ENCODE measurements at places on chromosomes 1 and 21.

GRCh38 chr1:162404550-162405160 is 7.3 kb downstream of the SH2D1B start:
- H3K4me1 ChIP-seq = peaks cover 5% of the 10 kb centered on the region
- no peak for DNase-seq
- no peak overlapping the region for H3K27ac ChIP-seq

DNA sequence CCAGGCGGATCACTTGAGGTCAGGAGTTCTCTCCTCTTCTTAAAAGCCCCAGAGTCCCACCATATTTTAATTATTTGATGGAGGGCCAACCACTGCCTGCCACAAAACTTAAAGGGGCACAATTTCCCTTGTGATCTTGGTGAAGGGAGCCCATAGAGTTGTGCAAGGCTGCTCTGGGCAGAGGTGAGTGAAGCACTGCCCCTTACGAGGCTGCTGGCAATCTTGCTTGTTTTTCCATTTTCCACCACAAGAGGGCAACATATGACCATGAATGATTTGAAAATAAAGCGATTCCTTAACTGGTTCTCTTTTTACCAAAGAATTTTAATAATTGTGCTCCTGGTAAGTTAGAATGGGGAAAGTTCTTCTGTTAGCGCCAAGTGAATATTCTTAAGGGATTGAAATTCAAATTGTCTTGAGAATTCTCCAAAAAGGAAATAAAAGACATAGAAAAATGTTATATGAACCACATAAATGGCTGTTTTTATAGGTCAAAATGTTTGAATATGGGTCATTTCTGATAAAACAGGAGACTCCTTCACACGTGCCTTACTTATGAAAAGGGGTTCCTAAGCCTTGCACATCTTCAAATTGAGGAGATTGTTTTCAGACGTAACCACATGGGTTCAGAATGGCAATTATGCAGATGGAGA is 22.7 kb downstream of the PGM1 start:
- H3K27me3 ChIP-seq = no peaks in the 10 kb centered on the region
- H3K4me1 ChIP-seq = peaks cover 9% of the 10 kb centered on the region
- H3K36me3 ChIP-seq = no peaks in the 10 kb centered on the region
- peak; percentile 45 for DNase-seq

GRCh38 chr1:27603309-27603680 is 649 bp downstream of the AHDC1 start:
- H3K27ac ChIP-seq = peak overlapping the region; percentile 87
- no peaks in the 10 kb centered on the region for H3K36me3 ChIP-seq
- peak overlapping the region; percentile 92 for H3K4me3 ChIP-seq
- H3K27me3 ChIP-seq = peaks cover 2% of the 10 kb centered on the region
- DNase-seq = no peak

DNA sequence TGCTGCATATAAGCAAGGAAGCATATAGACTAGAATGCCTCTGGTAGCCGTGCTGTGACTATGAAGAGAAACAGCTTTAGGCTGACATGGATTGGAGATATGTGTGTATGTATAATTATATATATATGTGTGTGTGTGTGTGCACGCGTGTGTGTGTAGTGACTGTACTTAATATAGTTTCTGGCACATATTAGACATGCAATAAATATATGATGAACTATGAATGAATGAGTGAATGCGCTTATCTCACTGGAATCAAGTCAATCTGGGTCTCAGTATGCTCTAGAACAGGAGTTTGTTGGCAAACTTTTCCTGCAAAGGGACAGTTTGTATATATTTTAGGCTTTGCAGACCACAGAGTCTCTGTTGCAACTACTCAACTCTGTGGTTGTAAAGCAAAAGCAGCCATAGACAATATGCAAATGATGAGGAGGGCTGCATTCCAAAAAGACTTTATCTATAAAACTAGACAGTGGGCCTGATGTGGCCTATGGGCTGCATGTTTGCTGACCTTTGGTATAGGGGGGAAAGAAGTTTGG is 482.9 kb upstream of the USP24 start:
- no peaks in the 10 kb centered on the region for H3K4me1 ChIP-seq
- H3K27ac ChIP-seq = no peak overlapping the region
- no peak for DNase-seq
- H3K36me3 ChIP-seq = no peaks in the 10 kb centered on the region
- no peak overlapping the region for H3K4me3 ChIP-seq
- H3K27me3 ChIP-seq = no peaks in the 10 kb centered on the region

GRCh38 chr1:208420696-208421095 is 176.5 kb upstream of the PLXNA2 start:
- DNase-seq = no peak
- H3K27ac ChIP-seq = no peak overlapping the region
- H3K4me3 ChIP-seq = no peak overlapping the region
- no peaks in the 10 kb centered on the region for H3K27me3 ChIP-seq
- no peaks in the 10 kb centered on the region for H3K4me1 ChIP-seq

DNA sequence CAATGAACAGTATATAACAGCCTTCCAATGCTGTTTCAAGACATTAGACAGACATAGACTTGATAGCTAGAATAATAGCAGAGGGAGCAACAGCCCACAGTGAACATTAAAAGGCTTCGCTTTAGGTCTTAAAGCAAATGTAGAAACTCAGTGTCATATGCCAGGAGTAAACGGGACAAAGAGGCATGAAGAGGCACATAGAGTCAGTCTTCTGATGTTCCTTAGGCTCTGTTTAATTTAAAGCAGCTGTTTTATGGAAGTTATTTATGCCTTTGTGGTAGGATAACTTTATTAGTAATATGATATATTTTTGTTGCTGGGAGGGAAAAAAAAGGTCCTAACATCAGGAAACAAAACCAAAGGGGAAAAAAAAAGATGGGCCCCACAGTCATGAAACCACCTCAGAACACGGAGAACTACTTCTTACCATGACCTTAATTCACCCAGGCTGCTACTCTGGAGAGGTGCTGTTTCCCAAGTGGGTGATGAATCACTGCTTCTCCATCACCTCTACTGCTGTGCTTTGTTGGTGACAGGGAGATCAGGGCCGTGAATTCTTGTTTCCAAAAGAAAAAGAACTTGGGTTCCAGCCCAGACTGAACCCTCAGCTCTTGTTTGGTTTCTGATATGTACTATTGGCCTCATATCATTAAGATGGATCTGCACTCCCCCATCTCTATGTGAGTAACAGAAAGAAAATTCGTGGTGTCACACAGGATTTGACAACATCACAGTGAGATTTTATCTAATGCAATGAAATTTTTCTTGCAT is 616.9 kb downstream of the KIF26B start:
- no peaks in the 10 kb centered on the region for H3K36me3 ChIP-seq
- no peak overlapping the region for H3K4me3 ChIP-seq
- H3K27ac ChIP-seq = no peak overlapping the region
- DNase-seq = no peak
- peaks cover 3% of the 10 kb centered on the region for H3K4me1 ChIP-seq

- no peak overlapping the region for H3K27ac ChIP-seq
- no peaks in the 10 kb centered on the region for H3K4me1 ChIP-seq
Measured at GRCh38 chr1:94336991-94337390, 81.2 kb upstream of the ABCD3 start.

DNA sequence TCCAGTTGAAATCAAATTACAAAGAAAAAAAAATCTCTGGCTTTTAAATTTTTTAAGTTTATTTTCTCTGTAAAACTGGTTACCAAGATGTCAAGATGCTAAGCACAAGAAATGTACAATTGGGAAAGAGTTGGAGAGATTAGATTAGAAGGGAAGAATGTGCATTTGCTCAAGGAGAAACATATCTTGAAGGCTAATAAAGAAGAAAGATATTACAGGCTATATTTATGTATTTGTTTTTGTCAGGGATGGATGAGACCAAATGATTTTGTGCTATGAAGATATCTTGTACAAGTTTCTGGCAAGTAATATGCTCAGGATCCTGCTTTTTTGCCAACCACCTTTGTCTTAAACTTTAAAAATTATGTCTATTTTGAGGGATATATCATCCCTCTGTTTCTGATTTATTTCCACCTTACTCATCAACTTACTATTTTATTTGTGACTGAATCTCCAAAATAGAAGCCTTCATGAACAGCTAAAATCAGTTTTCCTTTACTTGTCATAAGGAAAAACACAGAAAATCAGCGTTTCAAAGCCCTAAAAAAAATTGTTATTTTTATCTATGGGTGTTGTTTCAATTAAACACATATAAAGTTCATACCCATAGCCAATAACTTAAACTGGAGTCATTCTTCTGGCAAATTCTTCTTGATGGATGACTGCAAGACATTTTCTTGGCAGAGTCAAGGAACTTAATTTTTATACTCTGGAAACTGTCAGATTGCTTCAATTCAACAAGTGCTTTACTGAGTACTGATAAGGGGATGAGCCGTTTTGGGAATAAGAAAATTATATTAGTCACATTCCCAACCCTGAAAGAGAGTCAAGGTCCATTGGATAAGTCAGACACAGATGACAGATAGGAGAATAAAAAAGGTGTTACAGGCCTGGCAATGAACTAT is 141.8 kb downstream of the CTH start:
- H3K27me3 ChIP-seq = no peaks in the 10 kb centered on the region
- no peak for DNase-seq
- no peaks in the 10 kb centered on the region for H3K4me1 ChIP-seq
- no peaks in the 10 kb centered on the region for H3K36me3 ChIP-seq

GRCh38 chr1:8571200-8571984 is 246.0 kb downstream of the RERE start:
- no peak for DNase-seq
- no peak overlapping the region for H3K4me3 ChIP-seq
- no peaks in the 10 kb centered on the region for H3K27me3 ChIP-seq
- peaks cover 22% of the 10 kb centered on the region for H3K4me1 ChIP-seq
- peak overlapping the region; percentile 34 for H3K27ac ChIP-seq

DNA sequence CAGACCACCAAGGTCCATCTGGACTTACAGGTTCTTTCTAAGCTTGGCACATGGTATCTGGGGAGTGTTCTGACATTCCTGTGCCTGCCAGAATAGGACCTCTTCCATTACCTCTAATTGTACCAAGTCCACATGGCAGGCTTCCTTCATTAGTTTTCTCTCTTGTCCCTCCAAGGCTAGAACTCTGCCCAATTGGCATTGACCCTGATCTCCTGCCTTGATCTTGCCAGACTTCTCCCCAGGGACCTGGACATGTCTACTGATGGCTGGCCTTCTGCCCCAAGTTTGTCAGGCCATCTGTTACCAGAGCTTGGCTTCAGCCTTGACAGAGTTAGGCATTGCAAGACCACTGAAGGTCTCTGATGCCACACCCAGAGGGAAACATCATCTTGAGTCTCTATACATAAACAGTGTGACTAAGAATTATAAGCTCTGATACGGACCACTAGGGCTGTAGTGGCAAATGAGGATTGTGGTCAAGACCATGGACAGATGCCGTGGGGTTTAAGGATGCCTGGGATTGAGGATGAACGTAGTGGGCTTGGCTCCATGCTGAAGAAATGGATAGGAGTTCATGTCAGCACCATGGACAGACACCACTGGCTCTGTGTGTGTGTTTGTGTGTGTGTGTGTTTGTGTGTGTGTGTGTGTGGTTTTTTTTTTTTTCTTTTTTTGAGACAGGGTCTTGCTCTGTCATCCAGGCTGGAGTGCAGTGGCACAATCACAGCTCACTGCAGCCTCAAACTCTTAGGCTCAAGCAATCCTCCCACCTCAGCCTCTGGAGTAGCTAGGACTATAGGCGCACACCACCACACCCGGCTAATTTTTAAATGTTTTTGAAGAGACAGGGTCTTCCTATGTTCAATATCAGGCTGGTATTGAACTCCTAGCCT is 19.5 kb upstream of the PSMB2 start:
- H3K27me3 ChIP-seq = peaks cover 3% of the 10 kb centered on the region
- H3K27ac ChIP-seq = no peak overlapping the region
- H3K4me1 ChIP-seq = no peaks in the 10 kb centered on the region
- no peak overlapping the region for H3K4me3 ChIP-seq

GRCh38 chr1:222288053-222288452 is 259.9 kb downstream of the HHIPL2 start:
- no peaks in the 10 kb centered on the region for H3K4me1 ChIP-seq
- H3K27me3 ChIP-seq = no peaks in the 10 kb centered on the region
- no peak overlapping the region for H3K4me3 ChIP-seq
- H3K36me3 ChIP-seq = no peaks in the 10 kb centered on the region

DNA sequence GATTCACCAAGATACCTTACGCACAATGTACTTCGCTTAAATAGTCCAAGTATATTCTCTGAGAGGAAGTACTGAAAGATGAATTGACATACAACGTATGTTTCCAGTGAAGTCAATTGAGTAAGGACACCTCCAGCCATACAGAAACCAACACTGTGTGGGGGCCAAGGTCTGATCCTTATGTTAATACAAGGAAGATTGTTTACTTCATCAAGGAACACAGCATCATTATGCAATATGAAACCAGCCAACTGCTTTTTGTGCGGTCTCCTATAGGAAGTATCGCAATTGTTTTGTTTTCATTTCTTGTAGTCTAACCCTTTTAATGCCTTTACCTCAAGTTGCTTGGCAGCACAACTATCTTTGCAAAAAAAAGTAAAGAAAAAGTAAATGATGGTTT is 28.2 kb upstream of the TEKT2 start:
- H3K27me3 ChIP-seq = no peaks in the 10 kb centered on the region
- no peak overlapping the region for H3K27ac ChIP-seq
- peaks cover 11% of the 10 kb centered on the region for H3K36me3 ChIP-seq
- H3K4me3 ChIP-seq = no peak overlapping the region

DNA sequence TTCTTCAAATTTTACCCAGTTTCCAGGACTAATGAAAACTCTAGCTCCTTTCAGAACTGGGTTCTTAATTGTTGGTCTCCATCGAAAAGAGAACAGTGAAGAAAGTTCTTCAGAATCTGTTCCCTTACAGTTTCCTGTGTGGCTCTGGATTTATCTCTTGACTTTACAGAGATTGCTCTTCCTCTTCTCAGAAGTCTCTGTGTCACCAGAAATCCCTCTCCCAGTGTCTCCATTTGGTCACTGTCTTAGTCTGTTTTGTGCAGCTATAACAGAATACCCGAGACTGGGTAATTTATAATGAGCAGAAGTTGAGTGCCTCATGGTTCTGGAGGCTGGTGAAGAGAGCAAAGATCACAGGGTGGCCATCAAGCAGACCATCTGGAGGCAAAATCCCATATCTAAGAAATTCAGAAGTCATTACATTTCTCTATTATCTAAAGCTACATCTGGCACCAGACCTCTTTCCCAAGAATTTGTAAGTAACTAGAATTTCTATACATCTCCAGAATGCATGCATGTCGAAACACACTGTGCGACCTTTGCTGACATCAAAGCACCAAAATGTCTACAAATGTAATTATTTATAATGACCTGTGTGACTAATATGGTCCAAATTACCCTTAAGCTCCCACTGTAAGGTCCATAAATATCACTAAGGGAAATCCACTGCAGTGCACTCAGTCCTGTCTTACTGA is 65.4 kb upstream of the KRTAP19-8 start:
- H3K27me3 ChIP-seq = no peaks in the 10 kb centered on the region
- H3K36me3 ChIP-seq = peaks cover 8% of the 10 kb centered on the region
- peak overlapping the region; percentile 33 for H3K4me3 ChIP-seq

DNA sequence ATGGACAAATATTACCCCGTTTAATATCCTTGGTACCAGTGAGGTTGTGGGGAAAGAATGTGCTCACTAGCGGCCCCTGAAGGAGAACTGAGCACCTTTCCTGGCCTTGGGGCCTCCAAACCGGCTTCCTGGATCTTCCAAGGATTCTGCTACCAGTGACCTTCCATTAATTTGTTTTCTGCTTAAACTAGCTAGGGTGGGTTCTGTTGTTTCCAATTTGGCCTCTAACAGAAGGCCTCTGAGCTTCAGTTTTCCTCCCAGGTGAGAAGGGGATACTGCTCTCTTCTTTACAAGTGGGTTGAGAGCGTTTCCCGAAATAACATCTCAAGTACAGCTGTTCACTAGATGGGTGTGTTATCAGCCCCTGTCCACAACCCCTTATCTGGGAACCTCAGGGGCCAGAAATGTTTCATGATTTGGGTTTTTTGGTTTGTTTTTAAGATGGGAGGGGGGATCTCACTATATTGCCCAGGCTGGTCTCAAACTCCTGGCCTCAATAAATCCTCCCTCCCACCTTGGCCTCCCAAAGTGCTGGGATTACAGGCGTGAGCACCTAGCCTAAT is 16.9 kb upstream of the IFNGR2 start:
- H3K4me1 ChIP-seq = peaks cover 36% of the 10 kb centered on the region
- H3K4me3 ChIP-seq = no peak overlapping the region
- DNase-seq = no peak
- H3K27ac ChIP-seq = no peak overlapping the region
- peaks cover 24% of the 10 kb centered on the region for H3K27me3 ChIP-seq

Data from T-helper 2 cell treated with Interferon-gamma antibody and Interleukin-4, amounts not matched to agents 5 μg/mL and 100 μg/mL, for 36 hours (primary cell).